ENCODE measurements at places on chromosomes 3 and 15. TPM values are rescaled to one million over a fixed set of nuclear protein-coding genes. Genes with fewer than 3 reads are reported as not detected.

Gene CPLX3
- 0.12 TPM for total RNA-seq

Gene GOLGA6L10
- 1.2 TPM for total RNA-seq

Gene SATB1
- total RNA-seq, result 346 TPM

Gene CADPS
- total RNA-seq, result not detected

Gene SLC9C1
- not detected for total RNA-seq

Gene TNIK
- 68.1 TPM for total RNA-seq

Gene KNG1
- total RNA-seq, result not detected

Gene NR2E3
- total RNA-seq, result not detected

Gene GOLGA8J
- total RNA-seq, result not detected

Gene DTX3L
- 92.4 TPM for total RNA-seq

Gene LOXL1
- total RNA-seq, result 1.9 TPM

Gene PGBD4
- 3.3 TPM for total RNA-seq

Gene DOCK3
- total RNA-seq, result 1.5 TPM

Gene TOPBP1
- 65.9 TPM for total RNA-seq

Gene ASB14
- not detected for total RNA-seq

Gene CSTA
- not detected for total RNA-seq

Gene MINAR1
- total RNA-seq, result 0.58 TPM

Gene REC114
- not detected for total RNA-seq

Gene GALK2
- 26.5 TPM for total RNA-seq

Gene CIDEC
- not detected for total RNA-seq

Gene GOLGA8O
- total RNA-seq, result 1.0 TPM

Gene ATP2B2
- not detected for total RNA-seq

Gene CACNA1D
- 0.18 TPM for total RNA-seq

Gene GUCA1C
- total RNA-seq, result not detected

Gene RASGRP1
- 160 TPM for total RNA-seq

Gene ITIH4
- total RNA-seq, result 11.8 TPM

Gene TMEM212
- not detected for total RNA-seq

Gene CAMKV
- not detected for total RNA-seq

Gene MCCC1
- 22.7 TPM for total RNA-seq

Gene SH2D7
- total RNA-seq, result not detected

Gene RBP2
- not detected for total RNA-seq

Gene OR5H6
- total RNA-seq, result not detected

Gene GOLGA6B
- total RNA-seq, result not detected

Gene DLEC1
- 5.1 TPM for total RNA-seq

Gene GOLGA6L4
- 1.1 TPM for total RNA-seq

Measured in activated naive CD4-positive, alpha-beta T cell treated with anti-CD3 and anti-CD28 coated beads, Interleukin-2, amount 10 ng/mL, durations not matched to agents 5 hours and 36 hours (primary cell).